ENCODE measurements at places on chromosomes 3 and 15. TPM values are rescaled to one million over a fixed set of nuclear protein-coding genes. Genes with fewer than 3 reads are reported as not detected.

Gene IL5RA
- not detected for total RNA-seq

Gene SMAD6
- 6.8 TPM for total RNA-seq

Gene TTC23
- 16.8 TPM for total RNA-seq

GRCh38 chr3:114686621-114687020 lies 392.8 kb downstream of the TIGIT start:
- peaks cover 8% of the 10 kb centered on the region for H3K4me1 ChIP-seq
- H3K27ac ChIP-seq, result peak overlapping the region; percentile 37
- H3K36me3 ChIP-seq, result no peaks in the 10 kb centered on the region
- no peak overlapping the region for H3K4me3 ChIP-seq
- H3K27me3 ChIP-seq, result no peaks in the 10 kb centered on the region
- no peak for DNase-seq

DNA sequence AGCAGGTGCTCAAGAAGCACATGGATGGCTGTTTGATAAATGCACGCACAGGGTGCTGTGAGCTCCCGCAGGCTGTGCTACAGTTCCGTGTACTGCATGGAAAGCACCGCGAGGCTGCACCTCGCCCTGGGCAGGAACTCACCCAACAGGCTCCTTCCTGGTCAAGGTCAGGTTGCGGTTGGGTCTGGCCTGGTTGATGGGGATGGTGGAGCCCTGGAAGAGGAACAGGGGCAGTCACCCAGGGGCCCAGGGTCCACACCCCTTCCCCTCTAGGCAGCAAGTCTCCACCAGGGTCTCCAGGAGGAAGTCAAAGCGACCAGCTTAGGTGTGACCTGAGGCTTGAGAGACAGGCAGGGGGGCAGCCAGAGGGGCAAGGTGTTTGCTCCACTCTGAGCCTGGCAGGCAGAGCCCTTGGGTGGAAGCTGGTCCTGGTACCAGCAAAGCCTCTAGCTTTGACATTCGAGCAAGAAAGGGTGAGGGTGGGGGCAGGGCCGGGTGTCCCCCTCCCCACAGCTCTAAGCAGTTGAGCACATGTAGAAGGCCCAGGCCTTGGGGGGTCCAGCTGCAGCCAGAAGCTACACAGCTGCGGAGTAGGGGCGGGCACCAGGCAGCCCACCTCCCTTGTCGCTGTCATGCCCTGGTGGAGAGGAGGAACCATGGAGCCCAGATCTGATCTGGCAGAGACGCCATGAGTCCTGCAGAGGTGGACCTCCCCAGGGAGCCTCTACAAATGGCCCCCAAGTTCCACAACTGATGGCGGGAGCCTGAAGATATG lies 46.3 kb upstream of the SLC41A3 start:
- peaks cover 9% of the 10 kb centered on the region for H3K4me1 ChIP-seq
- no peaks in the 10 kb centered on the region for H3K36me3 ChIP-seq
- no peaks in the 10 kb centered on the region for H3K27me3 ChIP-seq
- no peak overlapping the region for H3K27ac ChIP-seq
- no peak overlapping the region for H3K4me3 ChIP-seq
- DNase-seq, result peak; percentile 48

- H3K4me1 ChIP-seq, result peaks cover 3% of the 10 kb centered on the region
- peaks cover 6% of the 10 kb centered on the region for H3K36me3 ChIP-seq
- no peak for DNase-seq
- H3K4me3 ChIP-seq, result no peak overlapping the region
These were observed 13.8 kb downstream of the RPL39L start for GRCh38 chr3:187125319-187126031.

DNA sequence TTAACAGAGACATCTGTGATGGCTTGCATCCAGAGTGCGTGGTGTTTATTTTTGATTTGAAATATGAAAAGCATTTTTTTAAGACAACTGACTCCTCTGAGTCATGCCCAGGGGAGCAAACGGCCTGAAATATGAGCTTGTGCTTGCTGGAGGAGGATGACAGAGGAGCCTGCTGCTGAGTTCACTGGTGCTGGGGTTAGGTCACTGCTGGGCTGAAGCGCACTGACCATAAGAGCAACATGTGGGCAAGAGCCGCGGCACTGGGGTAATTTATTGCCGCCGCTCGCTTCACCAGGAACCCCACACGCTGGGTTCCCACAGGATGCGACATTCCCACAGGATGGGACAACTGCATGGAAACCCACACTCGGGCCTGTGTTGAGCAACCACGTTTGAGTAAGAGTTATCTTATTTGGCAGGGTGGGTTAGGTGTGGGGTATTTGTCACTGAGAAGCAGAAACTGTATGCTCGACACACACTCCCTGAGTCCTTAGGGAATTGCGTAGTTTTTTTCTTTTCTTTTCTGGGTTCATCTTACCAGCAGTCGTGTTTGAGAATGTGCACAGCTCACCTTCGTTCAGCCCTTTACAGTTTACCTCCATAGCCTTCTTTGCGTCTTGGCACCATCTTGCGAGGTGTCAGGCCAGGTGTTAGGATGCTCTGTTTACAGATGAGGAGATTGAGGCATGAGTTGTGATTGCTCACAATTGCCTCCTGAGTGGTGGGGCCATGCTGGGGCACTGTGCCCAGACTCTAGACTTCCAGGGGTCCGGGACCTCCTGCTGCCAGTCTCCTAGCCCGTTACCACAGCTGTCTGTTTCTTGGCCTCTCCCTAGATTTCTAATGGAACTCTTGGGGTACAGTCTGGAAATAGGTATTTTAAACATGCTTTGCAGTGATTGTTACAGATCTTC lies 60.4 kb downstream of the SMAD3 start:
- no peaks in the 10 kb centered on the region for H3K27me3 ChIP-seq
- peak overlapping the region; percentile 82 for H3K27ac ChIP-seq
- DNase-seq, result peak; percentile 88
- no peak overlapping the region for H3K4me3 ChIP-seq
- no peaks in the 10 kb centered on the region for H3K36me3 ChIP-seq
- H3K4me1 ChIP-seq, result peaks cover 81% of the 10 kb centered on the region

Gene QRICH1
- total RNA-seq, result 98.2 TPM

DNA sequence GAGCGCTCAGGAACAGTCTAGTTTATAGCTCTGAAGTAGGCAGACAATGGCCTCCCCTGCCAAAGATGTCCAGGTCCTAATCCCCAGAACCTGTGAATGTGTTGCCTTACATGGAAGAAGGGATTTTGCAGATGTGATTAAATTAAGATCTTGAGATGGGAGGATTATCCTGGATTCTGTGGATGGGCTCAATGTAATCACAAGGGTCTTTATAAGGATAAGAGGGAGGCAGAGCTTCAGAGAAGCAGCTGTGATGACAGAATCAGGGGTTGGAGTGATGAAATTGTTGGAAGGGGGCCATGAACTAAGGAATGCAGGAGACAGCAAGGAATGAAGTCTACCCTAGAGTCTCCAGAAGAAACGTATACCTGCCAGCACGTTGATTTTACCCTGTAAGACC lies 14.0 kb upstream of the GK5 start:
- DNase-seq, result no peak
- no peaks in the 10 kb centered on the region for H3K4me1 ChIP-seq
- no peak overlapping the region for H3K4me3 ChIP-seq
- H3K27ac ChIP-seq, result no peak overlapping the region
- no peaks in the 10 kb centered on the region for H3K36me3 ChIP-seq

DNA sequence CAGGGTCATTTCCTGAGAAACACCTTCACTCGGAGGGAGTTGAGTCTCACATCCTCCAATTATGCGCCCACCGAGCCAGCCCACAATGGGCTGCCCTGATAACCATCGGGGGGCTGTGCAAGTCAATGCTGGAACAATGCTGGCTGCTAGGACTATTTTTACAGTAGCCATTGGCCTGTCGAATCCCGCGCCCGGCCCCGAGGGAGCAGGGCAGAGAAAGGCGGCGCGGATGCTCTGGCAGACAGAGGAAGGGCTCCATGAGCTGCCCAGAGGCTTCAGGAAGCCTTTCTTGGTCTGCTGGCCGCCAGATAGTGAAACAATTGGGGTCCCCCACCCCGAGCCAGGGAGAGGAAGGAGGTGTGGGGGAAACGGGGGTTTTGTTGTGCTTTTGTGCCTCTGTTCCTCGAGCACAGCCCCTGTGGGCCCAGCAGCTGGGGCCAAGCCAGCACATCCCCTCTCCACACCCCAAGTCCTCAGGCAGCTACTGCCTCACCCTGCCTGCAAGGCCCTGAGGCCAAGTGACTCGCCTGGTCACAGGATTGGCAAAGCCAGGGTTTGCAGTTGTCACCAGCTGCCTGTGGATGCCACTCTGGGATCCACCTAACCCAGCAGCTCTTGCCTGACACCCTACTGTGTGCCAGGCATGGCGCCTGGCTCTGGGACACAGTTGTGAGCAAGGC lies 39.0 kb downstream of the SLC6A6 start:
- H3K27me3 ChIP-seq, result no peaks in the 10 kb centered on the region
- no peak overlapping the region for H3K4me3 ChIP-seq
- H3K4me1 ChIP-seq, result peaks cover 40% of the 10 kb centered on the region
- no peak for DNase-seq
- H3K27ac ChIP-seq, result no peak overlapping the region
